ENCODE measurements at places on chromosomes 4 and X. TPM values are rescaled to one million over a fixed set of nuclear protein-coding genes. Genes with fewer than 3 reads are reported as not detected.

The CLDN24 gene
- polyA plus RNA-seq = not detected

The DLG3 gene
- 19.0 TPM for polyA plus RNA-seq

The SHOX gene
- not detected for polyA plus RNA-seq

The KIT gene
- 1.7 TPM for polyA plus RNA-seq

The WDR17 gene
- 0.20 TPM for polyA plus RNA-seq

The STPG2 gene
- polyA plus RNA-seq = not detected

The GPR173 gene
- polyA plus RNA-seq = 0.22 TPM

The UBA1 gene
- polyA plus RNA-seq = 126 TPM

The HS3ST1 gene
- 2.6 TPM for polyA plus RNA-seq

The BDH2 gene
- polyA plus RNA-seq = 29.6 TPM

The GTPBP6 gene
- polyA plus RNA-seq = 35.3 TPM

The MAGEB1 gene
- not detected for polyA plus RNA-seq

The NAP1L2 gene
- polyA plus RNA-seq = 1.4 TPM
